ENCODE measurements at places on chromosomes 7 and 10.

GRCh38 chr7:27088002-27088922, 7.5 kb downstream of the HOXA1 start:
- peak; percentile 26 for DNase-seq

DNA sequence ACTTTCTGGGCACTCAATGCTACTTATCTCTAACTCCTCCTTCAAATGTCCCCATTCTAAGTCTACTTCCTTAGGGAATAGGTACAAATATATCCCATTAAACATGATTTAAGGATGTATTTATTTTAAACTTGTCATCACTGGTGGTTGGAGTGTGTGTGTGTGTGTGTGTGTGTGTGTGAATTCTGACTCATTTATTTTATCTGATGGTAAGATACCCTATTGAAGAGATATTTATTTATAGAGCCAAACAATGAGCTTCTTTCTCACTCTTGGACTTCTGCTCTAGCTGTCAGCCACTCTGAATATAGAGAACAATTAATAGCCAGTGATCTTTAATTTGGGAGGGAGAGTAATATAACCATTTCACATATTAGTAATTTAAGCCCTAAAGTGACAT, 17.8 kb upstream of the MAGI2 start:
- no peak for DNase-seq

DNA sequence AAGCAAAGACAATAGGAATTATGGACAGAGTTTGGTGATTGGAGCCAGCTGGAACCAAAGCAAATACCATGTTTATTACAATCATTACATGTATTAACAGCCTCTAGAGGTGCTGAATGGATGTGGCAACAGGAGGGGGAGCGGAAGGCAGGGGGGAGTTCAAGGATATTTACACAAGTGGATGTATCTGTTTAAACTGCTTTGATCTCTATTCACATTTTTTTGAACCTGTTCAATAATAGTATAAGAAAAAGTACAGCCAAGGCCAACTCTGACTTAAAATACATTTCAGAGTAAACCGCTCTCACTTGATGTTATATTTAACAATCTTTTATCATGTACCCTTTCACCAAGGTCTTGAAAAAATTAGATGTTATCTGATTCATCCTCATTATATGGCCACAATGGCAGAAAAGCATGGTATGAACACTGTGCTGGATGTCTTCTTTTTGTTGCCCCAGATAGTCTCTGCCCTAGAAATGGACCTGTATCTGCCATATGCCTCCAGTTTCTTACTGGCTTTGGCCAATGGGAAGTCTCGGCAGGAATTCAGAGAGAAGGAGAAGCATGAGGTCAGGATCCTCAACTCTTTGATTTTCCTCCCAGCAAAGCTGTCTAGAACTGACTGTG, 88.2 kb upstream of the FAM133B start:
- no peak for DNase-seq

DNA sequence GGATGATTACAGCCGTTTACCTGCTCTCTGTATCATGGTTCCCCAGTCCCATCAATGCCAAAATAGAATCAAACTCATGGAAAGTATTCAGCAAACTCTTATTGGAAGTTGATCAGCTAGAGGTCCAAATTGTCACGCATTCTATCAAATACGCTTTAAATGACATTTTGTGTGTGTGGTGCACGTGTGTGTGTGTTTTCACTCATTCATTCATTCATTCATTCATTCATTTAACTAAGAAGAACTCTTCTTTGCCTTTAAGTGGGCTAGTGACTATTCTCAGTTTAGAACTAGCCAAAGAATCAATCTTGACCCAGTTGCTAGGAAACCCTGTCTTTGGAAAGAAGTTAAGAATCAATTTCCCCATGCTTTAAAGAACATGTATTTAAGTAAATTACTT, 102.8 kb downstream of the RTKN2 start:
- no peak for DNase-seq

DNA sequence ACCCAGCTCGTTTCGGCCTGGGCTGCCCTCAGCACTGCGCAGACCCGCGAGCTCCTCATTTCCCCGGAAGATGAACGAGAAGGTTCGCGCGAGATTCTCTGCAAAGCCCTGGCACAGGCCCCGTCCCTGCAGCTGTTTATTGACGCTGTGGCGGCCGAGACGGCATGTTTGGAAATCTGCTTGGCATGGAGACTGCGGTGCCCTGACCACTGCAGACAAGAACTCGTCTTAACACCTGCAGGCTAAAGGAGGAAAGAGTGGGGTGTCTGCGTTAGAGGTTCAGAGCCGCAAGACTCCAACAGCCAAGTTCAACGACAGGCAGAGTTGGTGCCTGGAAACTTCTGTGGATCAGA, 125.6 kb downstream of the DNAJB6 start:
- peak; percentile 17 for DNase-seq

GRCh38 chr7:97971120-97971989, 18.6 kb downstream of the OCM2 start:
- DNase-seq: peak; percentile 54

- peak; percentile 49 for DNase-seq
These were observed at the start of gene SORCS3 for GRCh38 chr10:104641187-104641936. TSS of gene SORCS3 (plus strand) at chr10:104641290.

GRCh38 chr10:58152673-58153263, 114.9 kb downstream of the IPMK start:
- DNase-seq: peak; percentile 36

DNA sequence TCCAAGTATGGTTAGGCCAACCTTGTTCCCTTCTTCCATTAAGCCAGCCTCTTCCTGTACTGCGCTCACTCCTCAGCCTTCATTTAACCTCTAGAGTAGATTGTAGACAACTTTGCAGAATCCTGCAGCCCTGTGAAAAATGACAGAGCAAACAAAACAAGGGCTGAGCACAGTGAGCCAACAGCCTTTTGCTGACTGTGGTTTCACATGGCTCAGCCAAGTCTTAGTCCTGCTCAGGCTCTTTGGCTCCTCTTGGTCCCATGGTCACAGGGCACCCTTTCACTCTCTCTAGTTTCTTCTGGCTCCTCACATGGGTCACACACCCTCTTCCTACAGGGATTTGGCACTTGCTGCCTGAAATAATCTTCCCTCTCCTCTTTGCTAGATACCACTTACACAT, 900.3 kb downstream of the CCSER2 start:
- no peak for DNase-seq

GRCh38 chr10:17768496-17768895, 16.5 kb downstream of the TMEM236 start:
- no peak for DNase-seq

- DNase-seq: peak; percentile 32
These were observed 8.6 kb upstream of the TAS2R60 start for GRCh38 chr7:143434660-143435059.

GRCh38 chr7:142974626-142975025, 12.5 kb upstream of the KEL start:
- DNase-seq: no peak

GRCh38 chr10:75210282-75211006, at the start of gene VDAC2:
TSS of gene VDAC2 (plus strand) at chr10:75210796. CDS start at chr10:75211159, 363 bp downstream.
- DNase-seq: peak; percentile 97

DNA sequence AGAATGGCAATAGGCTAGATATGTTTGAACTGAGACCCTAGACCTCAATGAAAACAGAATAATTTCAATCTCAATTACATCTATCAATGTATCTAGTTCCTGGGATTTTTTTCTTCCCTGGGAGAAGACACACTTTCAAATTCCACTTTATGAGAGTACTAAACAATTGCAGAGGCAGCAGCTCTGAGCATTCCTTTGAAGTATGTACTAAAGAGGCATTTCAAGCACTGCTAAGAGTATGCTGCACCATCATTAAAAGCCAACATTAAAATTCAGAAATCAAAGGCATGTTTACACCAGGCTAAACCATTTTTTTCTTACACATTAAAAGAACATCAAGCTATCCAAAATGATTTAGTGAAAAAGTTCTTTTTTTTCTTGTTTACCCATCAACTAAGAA, 297.9 kb upstream of the CACNA2D1 start:
- DNase-seq: no peak

All from stomach (tissue), 19 donors.